Endodermal cell (in vitro differentiated cells): ENCODE measurements at places on chromosomes 12 and 14.

- H3K27ac ChIP-seq: peak overlapping the region; percentile 33
- peak; percentile 84 for DNase-seq
- no peaks in the 10 kb centered on the region for H3K36me3 ChIP-seq
- H3K4me1 ChIP-seq: peaks cover 6% of the 10 kb centered on the region
- peak overlapping the region; percentile 20 for H3K4me3 ChIP-seq
Measured at GRCh38 chr14:20820063-20820904, 17.6 kb upstream of the RNASE1 start.

- peak overlapping the region; percentile 85 for H3K4me3 ChIP-seq
- H3K27ac ChIP-seq: peak overlapping the region; percentile 86
- peak; percentile 97 for DNase-seq
- H3K36me3 ChIP-seq: peaks cover 34% of the 10 kb centered on the region
Measured at GRCh38 chr12:121576851-121577391, 3.9 kb downstream of the KDM2B start.

DNA sequence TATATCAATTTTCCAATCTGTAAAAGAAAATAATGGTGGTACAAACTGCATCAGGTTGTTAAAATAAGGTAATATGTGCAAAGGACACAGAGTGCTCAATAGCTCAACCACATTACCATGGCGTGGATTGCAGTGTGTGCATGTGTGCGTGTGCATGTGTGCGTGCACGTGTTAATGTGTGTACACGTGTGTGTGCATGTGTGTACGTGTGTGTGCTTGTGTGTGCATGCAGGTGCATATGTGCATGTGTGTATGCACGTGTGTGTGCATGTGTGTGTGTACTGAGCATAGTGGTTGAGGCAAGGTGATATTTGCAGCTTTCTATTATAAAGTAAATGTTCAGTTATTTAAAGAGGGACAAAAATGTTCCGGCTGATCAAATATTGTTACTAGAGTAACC is 115.6 kb downstream of the NT5DC3 start:
- no peaks in the 10 kb centered on the region for H3K4me1 ChIP-seq
- no peak overlapping the region for H3K4me3 ChIP-seq
- no peak overlapping the region for H3K27ac ChIP-seq
- peaks cover 19% of the 10 kb centered on the region for H3K27me3 ChIP-seq
- no peak for DNase-seq

DNA sequence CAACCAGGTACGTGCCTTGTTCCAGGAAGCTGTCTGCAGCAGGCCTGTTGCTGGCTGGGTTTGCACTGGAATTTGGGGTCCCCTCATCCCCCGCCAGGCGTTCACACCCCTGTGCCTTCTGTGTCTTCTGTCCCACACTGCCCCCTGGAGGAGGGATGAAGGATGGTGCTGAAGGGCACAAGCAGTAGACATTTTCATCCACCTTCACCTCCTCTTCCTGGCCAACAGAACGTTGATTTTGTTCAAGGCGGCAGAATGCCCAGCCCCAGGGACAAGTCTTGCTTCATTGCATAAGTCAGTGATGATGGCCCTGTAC is 122.1 kb downstream of the CALM1 start:
- no peaks in the 10 kb centered on the region for H3K27me3 ChIP-seq
- H3K36me3 ChIP-seq: no peaks in the 10 kb centered on the region
- H3K27ac ChIP-seq: no peak overlapping the region
- no peaks in the 10 kb centered on the region for H3K4me1 ChIP-seq
- no peak overlapping the region for H3K4me3 ChIP-seq

- H3K36me3 ChIP-seq: peaks cover 12% of the 10 kb centered on the region
- H3K27ac ChIP-seq: no peak overlapping the region
- DNase-seq: peak; percentile 23
- H3K4me1 ChIP-seq: no peaks in the 10 kb centered on the region
- H3K27me3 ChIP-seq: no peaks in the 10 kb centered on the region
- no peak overlapping the region for H3K4me3 ChIP-seq
Measured at GRCh38 chr12:12024911-12025682, 45.6 kb upstream of the BCL2L14 start.

DNA sequence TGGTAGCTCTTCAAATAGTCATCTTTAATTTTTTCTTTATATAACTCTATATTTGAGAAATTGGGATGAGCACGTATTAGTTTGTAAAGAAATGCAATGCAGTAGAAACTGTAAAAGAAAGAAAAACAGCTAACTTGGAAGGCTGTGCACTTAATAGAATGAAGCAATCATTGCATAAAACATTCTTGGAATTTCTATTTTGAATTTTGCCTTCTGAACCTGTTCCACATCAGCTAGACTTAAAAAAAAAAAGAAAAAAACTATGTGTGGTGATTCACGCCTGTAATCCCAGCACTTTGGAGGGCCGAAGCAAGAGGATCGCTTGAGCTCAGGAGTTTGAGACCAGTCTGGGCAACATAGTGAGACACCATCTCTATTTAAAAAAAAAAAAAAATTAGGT is 29.4 kb downstream of the SCN8A start:
- H3K4me3 ChIP-seq: no peak overlapping the region

DNA sequence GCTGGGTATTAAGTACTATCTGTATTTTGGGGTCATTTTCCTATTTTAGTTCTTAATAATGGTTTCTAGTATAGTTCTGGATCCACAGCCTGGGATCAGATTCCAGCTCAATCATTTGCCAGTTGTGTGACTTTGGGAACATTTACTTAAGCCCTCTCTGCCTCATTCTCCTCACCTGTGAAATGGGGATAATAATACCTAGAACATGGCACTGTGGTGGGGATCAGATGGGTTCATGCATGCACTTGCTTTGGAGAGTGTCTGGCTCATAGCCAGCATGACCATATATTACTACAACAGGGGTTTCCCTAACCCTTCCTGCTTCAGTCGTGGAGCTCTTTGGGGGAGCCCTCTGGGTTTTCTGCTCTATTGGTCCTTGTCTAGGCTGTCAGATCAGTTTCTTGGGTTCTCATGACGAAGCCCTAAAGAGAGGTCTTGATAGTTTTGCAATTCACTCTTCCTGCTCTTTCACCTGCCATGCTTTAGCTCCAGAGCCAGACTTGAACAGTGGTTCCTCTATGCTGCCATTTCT is 34.1 kb upstream of the SMOC1 start:
- H3K27me3 ChIP-seq: no peaks in the 10 kb centered on the region
- H3K36me3 ChIP-seq: no peaks in the 10 kb centered on the region
- no peaks in the 10 kb centered on the region for H3K4me1 ChIP-seq
- no peak overlapping the region for H3K4me3 ChIP-seq

- no peak overlapping the region for H3K27ac ChIP-seq
- no peak overlapping the region for H3K4me3 ChIP-seq
- DNase-seq: no peak
- no peaks in the 10 kb centered on the region for H3K27me3 ChIP-seq
- no peaks in the 10 kb centered on the region for H3K4me1 ChIP-seq
Measured at GRCh38 chr12:130421896-130422295, 84.2 kb downstream of the PIWIL1 start.

DNA sequence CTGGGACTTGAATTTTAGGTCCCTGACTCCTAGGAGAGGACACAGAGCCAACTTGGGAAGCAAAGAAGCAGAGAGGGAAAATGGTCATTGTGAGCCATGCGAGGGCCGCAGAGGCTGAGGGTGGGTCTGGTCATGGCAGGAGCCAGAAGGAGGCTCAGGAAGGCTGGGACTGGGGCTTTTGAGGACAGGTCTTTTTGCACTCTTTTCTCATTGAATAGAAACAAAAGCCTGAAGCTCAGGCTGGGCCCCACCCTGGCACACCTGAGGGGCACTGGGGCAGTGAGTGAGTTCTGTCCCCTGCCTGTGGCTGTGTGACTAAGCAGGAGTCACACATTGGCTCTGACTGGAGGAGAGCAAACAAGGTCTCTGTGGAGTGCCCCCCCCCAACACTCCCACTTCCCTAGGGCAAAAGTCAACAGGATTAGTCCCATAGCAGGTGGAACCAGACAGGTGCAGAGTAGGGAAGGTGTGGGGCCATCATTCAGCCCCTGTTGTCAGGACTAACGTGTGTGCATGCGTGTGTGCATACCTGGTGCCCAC is 2.8 kb downstream of the KRT7 start:
- H3K36me3 ChIP-seq: no peaks in the 10 kb centered on the region
- no peak overlapping the region for H3K27ac ChIP-seq
- H3K4me3 ChIP-seq: no peak overlapping the region

DNA sequence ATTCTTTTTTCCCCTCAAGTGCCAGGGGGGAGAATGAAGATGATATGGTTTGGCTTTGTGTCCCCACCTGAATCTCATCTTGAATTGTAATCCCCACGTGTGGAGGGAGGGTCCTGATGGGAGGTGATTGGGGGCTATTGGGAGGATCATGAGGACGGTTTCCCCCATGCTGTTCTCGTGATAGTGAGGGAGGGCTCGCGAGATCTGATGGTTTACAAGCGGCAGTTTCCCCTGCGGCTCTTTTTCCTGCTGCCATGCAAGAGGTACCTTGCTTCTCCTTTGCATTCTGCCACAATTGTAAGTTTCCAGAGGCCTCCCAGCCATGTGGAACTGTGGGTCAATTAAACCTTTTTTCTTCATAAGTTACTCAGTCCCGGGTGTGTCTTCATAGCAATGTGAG is 173.7 kb downstream of the CAND1 start:
- no peaks in the 10 kb centered on the region for H3K4me1 ChIP-seq
- H3K4me3 ChIP-seq: no peak overlapping the region
- no peak overlapping the region for H3K27ac ChIP-seq
- DNase-seq: no peak

DNA sequence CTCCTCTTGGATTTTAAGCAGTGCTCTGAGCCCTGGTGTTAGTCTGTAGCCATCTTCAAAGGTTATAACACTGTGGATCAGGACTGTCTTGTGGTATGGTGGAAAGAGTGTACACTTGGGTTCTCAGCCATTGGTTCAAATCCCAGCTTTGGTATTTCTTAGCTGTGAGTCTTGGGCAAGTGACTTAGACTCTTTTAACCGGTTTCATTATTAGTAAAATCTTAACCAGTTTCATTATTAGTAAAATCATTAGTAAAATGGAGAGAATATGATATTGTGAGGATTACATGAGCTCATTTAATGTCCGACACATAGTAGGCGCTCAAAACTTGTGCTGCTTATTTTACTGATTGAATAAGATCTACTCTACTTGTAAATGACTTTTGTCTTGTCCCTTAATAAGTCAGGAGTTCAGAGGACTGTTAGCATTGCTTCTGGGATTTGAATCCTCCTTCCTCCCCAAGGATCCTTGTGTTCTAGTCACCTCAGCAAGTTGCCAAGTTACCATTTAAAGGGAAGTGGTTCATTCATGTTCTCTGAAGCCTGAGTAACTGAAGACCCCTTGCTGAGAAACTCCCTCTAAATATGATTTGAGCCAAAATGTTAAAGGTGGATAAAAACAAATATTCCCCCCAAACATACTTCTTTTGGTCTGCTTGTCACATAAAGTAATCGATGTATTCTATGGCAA is 12.4 kb downstream of the TTLL5 start:
- no peak overlapping the region for H3K4me3 ChIP-seq
- no peak overlapping the region for H3K27ac ChIP-seq
- peaks cover 48% of the 10 kb centered on the region for H3K36me3 ChIP-seq
- H3K27me3 ChIP-seq: no peaks in the 10 kb centered on the region

GRCh38 chr12:120237360-120238171 is 28.0 kb downstream of the PXN start:
- no peak overlapping the region for H3K4me3 ChIP-seq
- H3K36me3 ChIP-seq: peaks cover 3% of the 10 kb centered on the region
- peaks cover 14% of the 10 kb centered on the region for H3K4me1 ChIP-seq
- H3K27me3 ChIP-seq: no peaks in the 10 kb centered on the region
- H3K27ac ChIP-seq: no peak overlapping the region

- H3K4me3 ChIP-seq: no peak overlapping the region
- H3K27me3 ChIP-seq: no peaks in the 10 kb centered on the region
- no peak for DNase-seq
- H3K27ac ChIP-seq: no peak overlapping the region
- H3K36me3 ChIP-seq: peaks cover 4% of the 10 kb centered on the region
Measured at GRCh38 chr12:93090731-93091172, 161.7 kb upstream of the EEA1 start.

GRCh38 chr12:89073027-89073398 is 279.3 kb downstream of the DUSP6 start:
- no peak for DNase-seq
- H3K4me3 ChIP-seq: no peak overlapping the region
- no peak overlapping the region for H3K27ac ChIP-seq
- no peaks in the 10 kb centered on the region for H3K27me3 ChIP-seq

DNA sequence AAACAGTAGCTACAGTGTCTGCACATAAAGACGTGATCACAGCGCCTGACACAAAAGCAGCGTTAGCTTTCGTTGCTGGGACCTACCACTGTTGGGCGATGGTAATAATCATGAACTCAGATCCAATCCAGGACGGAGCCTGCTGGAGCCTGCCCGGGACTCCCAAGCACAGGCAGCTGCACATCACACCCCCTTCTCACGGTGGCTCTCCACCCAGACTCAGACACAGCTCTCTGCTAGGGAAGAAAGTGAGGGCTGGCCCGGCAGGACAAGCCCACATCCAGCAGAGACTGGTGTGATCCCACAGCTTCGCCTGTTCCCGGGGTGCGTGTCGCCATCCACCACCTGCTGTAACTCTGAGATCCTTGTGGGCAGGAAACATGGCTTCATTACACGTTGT is 49.9 kb upstream of the FOXN3 start:
- H3K4me3 ChIP-seq: no peak overlapping the region
- DNase-seq: peak; percentile 68
- no peak overlapping the region for H3K27ac ChIP-seq
- H3K27me3 ChIP-seq: no peaks in the 10 kb centered on the region
- no peaks in the 10 kb centered on the region for H3K36me3 ChIP-seq
- peaks cover 4% of the 10 kb centered on the region for H3K4me1 ChIP-seq

GRCh38 chr12:62533087-62533754 is 66.6 kb downstream of the MON2 start:
- H3K27ac ChIP-seq: no peak overlapping the region
- no peak for DNase-seq
- peaks cover 56% of the 10 kb centered on the region for H3K36me3 ChIP-seq
- no peak overlapping the region for H3K4me3 ChIP-seq

DNA sequence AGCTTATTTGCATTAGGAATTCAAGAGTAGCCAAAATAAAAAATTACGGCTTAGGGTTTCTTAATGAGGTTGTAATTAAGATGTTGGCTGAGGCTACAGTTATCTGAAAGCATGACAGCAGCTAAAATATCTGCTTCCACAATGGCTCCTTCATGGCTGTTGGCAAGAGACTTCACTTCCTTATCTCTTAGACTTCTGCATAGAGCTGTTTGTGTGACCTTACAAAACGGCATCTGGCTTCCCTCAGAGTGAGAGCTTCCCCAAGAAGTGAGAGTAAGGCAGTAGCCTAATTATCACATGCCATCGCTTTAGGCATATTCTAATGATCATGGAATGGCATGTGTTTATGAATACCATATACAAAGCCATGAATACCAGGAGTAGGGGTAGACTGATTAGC is 57.6 kb downstream of the CCDC59 start:
- no peak overlapping the region for H3K4me3 ChIP-seq
- H3K36me3 ChIP-seq: no peaks in the 10 kb centered on the region
- no peak for DNase-seq
- no peak overlapping the region for H3K27ac ChIP-seq
- no peaks in the 10 kb centered on the region for H3K27me3 ChIP-seq
- no peaks in the 10 kb centered on the region for H3K4me1 ChIP-seq
